GM23338 (cell line): ENCODE measurements at places on chromosomes 3 and 15.
A peak's percentile ranks its signal among the peaks of the same experiment; 100 is the strongest.

- peak; percentile 2 for DNase-seq
These were observed 130.3 kb downstream of the MINAR1 start for GRCh38 chr15:79562403-79562815.

DNA sequence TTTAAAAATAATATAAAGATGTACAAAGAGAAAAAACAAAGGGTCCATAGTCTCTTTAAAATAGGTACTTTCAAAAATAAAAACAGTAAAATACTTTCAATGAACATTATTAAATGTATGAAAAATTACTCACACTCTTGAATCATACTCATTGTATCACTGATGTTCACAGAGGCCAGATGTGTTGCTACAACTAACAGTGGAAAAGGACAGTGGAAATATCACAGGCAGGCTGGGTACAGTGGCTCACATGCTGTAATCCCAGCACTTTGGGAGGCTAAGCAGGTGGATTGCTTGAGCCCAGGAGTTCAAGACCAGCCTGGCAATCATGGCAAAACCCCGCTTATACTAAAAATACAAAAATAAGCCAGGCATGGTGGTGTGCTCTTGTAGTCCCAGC, 26.8 kb downstream of the NPHP3 start:
- DNase-seq = no peak

GRCh38 chr3:138600100-138600745, 6.2 kb upstream of the CEP70 start:
- DNase-seq = no peak

GRCh38 chr3:185583925-185584324, 2.2 kb upstream of the SENP2 start:
- DNase-seq = peak; percentile 64

DNA sequence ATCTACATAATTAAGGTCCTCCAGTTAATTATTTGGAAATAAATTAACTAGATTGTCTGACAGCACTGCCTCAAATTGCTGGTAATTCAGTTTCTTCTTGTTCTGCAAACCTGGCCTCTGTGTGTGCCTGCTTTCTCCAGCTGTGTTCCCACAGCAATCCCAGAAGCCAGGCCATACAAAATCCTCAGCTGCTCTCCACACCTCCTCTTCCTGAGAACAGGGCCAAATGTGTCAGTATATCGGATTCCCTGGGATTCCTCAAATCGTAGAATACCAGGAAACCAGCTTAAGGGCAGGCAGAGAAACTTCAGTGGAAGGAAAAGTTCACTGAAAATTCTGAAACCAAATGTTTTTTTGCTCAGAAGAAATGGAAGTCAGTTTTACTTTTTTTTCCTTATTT, 261.4 kb downstream of the ZMAT3 start:
- DNase-seq = peak; percentile 14

- no peak for DNase-seq
These were observed 19.9 kb downstream of the GOLM2 start for GRCh38 chr15:44308415-44308814.

DNA sequence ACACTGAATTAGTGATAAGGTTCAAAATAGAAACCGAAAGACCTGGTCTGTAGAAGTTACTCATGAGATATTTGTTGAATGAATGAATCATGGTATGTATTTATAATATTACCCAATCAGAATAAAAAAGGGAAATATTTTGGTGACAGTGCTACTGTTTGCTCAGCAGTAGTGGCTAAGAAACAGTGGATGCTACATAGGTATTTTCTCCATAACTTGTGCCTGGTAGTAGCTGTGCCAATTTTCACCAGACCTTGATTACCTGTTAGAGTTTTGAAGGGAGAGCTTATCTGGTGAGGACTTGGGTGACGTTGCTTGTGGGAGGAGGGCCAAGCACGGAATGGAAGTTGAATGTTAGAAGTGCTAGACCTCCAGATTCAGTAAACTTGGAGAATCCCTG, 14.3 kb downstream of the LIMD1 start:
- no peak for DNase-seq

- no peak for DNase-seq
These were observed 11.0 kb downstream of the SPTBN5 start for GRCh38 chr15:41882689-41883483.

DNA sequence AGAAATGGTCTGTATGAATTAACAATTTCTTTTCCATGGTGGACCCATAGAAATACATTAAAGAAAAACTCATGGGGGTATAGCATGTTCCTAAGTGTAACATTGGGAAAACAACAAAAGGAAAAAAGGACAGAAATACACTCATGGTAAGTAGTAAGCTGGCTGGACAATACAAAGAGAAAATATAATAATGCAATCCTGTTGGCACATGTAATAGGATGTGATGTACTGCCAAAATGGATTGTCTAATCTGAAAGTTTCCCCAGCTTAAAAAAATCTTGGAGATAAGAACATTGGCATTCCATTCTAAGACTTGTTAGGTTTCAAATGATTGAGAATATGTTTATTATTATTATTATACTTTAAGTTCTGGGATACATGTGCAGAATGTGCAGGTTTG, 128.1 kb downstream of the MBNL1 start:
- DNase-seq = no peak

GRCh38 chr3:39491733-39492350, 24.4 kb downstream of the MOBP start:
- DNase-seq = no peak

DNA sequence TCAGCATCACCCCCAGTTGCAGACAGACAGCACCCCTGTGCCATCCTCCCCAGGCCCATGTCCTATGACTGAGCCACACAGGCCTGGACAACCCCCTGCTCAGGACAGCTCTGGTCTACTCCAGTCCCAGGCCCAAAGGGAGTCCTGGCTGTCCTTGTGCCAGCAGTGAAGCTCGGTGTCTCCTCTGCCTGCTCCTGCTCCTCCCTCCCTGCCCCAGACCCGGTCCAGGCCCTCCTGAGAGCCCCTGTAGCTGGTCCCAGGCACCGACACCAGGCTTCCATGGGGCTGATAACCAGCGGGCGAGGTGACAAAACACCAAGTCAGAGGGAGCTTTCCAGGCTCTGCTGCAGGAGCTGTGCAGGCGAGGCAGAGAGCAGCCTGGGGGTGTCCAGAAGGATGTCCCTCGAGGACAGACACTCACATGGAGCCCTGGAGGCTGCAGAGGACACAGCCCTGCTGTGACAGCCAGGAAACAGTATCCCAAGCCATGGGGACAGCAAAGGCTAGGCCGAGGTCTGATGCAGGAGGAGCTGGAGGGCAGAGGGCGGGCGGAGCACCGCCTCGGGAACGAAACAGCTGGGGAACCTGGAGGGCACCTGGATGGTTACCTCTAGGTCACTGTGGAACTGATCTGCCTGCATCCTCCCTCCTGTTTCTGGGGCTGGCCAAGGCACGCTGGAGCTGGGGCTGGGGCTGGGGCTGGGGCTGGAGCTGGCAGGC, 103.8 kb upstream of the PRR20G start:
- DNase-seq = no peak

- no peak for DNase-seq
These were observed 29.5 kb downstream of the CD80 start for GRCh38 chr3:119529883-119530282.
